Motor neuron (in vitro differentiated cells): ENCODE measurements at places on chromosomes 1 and 21. TPM values are rescaled to one million over a fixed set of nuclear protein-coding genes. Genes with fewer than 3 reads are reported as not detected.
A peak's percentile ranks its signal among the peaks of the same experiment; 100 is the strongest.

DNA sequence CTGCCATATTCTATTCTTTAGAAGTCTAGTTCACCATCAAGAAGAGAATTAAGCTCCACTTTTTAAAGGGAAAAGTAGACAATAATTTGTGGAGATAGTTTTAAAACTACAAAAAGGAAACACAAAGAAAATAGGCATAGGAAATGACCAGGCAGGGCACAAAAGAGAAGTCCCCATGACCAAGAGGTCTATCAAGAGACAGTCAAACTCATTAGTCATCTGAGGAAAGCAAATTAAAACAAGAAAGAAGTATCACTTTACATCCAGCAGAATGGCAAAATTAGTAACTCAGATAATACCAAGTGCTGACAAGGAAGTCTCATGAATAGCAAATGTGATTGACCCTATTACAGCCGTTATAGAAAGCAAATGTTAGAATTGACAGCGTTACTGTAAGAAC is 243.7 kb upstream of the SNX7 start:
- no peak for ATAC-seq

DNA sequence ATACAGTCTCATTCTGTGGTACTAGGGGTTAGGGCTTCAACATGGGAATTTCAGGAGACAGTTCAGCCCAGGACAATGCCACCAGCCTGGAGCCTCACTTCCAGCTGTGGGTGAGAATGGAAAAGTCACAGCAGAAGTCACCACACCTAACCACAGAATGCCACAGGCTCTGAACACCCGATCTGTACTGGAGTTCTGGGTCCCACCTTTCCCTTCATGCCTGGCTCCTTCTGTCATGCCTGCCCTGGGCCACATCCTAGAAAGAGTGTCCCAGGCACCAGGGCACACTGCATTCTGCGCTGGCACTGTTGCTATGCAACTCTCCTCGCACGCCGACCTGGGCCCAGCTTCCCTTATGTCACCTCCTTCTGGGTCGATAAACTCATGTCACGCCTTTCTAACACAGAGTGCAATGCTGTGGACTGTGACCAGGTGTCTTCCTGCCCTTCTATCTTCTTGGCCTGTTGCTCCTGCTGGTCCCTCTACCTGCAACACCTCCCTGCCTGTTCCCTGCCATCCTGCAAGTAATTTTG is 21.2 kb downstream of the RCSD1 start:
- ATAC-seq: no peak

- ATAC-seq: no peak
Observed at GRCh38 chr1:52139817-52140540, 1.9 kb upstream of the ZFYVE9 start.

DNA sequence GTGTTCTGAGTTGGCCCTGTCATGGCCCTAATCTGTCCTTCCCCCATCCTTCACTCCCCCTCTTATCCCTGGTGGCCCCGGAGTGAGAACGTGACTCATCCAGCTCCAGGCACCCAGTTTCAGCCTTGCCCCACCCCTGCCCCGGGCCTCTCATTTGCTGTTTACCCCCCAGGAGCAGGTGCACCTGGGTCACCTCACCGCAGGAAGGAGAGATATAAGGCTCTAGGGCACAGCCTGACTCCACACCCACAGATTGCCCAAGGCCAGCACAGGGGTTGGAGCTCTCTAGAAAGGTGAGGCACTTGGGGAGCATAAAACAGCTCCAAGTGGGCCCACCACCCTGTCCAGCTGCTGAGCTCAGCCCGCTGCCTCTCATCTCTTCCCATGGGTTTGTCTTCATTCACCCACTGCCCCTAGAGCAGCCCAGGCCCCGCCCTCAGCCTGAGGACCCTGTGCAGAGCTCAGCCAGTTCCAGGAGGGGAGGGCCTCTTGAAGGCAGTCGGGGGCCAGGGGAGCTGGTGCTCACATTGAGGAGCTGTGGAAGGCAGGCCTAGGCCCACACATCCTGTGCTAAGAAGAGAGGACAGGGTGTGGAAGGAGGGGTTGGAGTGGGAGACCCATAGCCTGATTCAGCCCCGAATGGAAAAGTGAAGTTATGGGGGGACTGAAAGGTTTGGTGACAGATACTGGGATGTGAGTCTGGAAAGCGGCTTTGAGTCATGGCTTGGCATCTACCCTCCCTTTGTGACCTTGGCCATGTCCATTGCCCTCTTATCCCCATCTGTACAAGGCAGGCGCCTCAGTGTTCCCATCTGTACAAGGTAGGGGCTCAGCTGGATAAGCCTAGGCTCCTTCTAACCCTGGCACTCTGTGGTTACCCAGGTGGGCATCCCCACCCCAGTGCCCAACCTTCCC is 16.1 kb upstream of the GPR37L1 start:
- peak; percentile 4 for ATAC-seq

DNA sequence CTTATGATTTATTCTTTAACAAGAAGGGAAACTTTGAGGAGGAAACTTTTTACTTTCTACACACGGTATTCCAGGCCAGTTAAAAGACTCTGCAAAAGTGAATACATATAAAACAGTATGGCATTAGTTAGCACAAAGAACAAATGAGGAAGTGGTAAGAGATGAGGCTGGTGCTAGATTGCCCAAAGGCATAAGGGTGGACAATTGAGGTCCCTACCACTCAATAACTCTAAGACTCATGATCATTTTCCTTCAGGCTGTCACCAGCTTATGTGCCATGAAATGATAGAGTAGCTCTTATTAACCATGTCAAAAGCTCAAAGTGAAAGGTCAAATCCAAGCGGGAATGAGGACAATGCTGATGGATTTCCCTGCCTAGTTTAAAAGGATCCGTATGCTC is 124.5 kb downstream of the TBX15 start:
- no peak for ATAC-seq

DNA sequence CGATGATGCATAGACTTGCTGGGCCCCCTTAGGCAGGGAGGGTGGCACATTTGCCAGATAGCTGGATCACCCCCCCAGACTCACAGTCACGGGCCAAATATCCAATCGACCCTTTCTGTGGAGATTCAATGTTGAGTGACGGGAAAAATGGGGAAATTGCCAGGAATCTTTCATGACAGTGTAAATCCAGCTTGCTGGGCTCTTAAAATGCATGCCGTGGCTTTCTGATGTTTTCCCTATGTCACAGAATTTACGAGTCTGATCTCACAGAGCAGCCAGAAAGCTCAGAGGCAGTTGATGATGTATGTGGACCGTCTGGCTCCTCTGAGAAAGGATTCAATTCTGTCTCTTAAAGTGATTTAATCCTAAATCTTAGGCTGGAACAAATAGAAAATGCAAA is 150.1 kb upstream of the ZNF644 start:
- ATAC-seq: peak; percentile 62

- ATAC-seq: no peak
Observed at GRCh38 chr1:25148673-25149300, 83.5 kb downstream of the SYF2 start.

- ATAC-seq: no peak
Observed at GRCh38 chr1:95080446-95080845, 7.7 kb upstream of the ALG14 start.

- ATAC-seq: no peak
Observed at GRCh38 chr1:169931795-169932231, 38.1 kb upstream of the SCYL3 start.

GRCh38 chr1:17768651-17769241 is 13.6 kb downstream of the ACTL8 start:
- ATAC-seq: peak; percentile 87

- ATAC-seq: no peak
Observed at GRCh38 chr1:24964811-24965570, 34.9 kb upstream of the RUNX3 start.

DNA sequence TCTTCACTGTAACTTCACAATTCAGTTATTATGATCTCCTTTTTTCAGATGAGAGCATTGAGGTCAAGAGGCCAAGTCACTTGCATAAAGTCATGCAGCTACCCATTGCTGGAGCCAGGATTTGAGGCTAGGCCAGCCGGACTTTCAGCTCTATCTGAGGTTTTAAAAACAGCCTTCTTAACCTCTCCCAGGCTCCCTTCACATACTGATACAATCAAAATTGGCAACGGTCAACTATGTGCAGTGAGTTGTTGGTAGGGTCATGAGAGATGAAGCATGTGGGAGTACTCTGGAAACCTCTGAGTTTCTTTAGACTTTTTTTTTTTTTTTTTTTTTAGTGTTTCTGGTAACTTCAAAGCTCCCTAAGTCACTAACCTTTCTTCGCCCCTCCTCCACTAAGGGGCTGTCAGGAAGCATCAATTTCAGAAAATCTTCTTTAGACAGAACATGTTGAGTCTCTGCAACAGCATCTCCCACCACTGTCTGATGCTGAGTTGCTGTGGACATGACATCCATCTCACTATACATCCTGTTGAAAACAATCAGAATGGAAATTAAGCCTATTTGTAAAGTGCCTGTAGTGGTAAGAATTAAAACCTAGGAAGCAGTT is 201.8 kb downstream of the SIPA1L2 start:
- ATAC-seq: no peak

DNA sequence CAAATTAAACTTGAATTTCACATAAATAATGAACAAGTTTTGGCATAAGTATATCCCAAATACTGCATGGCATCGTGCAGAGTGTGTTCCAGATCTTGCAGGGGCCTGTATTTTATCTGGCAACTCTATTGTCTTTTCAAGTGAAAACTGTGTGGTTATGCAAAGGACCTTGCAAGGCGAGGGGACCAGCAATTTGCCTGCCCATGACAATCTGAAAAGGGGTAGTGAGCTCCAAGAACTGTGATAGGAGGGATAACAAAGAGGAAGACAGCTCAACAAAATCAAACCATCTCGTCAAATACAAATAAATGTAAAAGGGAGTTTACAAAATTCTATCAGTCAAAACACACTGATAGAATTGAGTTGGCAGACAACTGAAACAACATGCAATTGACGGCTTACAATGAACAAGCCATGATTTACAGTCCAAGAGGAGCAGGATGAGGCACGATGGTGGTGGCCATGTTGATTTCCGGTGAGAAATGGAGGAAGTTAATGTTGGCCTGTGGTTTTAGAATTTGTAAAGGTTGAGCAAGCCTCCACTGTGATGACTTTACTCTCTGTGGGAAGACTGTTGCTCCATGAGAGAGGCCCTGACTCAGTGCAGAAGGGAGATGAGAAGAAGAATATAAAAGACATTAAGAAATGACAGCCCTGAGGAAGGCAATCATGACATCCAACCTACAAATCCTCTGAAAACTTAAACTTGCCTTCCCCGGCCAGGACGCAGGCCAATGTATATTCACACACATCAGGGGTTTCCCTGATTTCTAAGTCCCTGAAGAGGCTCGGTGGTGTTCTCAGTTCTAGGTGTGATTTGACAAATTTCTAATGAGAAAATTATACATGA is 132.2 kb downstream of the ADSS2 start:
- ATAC-seq: no peak

DNA sequence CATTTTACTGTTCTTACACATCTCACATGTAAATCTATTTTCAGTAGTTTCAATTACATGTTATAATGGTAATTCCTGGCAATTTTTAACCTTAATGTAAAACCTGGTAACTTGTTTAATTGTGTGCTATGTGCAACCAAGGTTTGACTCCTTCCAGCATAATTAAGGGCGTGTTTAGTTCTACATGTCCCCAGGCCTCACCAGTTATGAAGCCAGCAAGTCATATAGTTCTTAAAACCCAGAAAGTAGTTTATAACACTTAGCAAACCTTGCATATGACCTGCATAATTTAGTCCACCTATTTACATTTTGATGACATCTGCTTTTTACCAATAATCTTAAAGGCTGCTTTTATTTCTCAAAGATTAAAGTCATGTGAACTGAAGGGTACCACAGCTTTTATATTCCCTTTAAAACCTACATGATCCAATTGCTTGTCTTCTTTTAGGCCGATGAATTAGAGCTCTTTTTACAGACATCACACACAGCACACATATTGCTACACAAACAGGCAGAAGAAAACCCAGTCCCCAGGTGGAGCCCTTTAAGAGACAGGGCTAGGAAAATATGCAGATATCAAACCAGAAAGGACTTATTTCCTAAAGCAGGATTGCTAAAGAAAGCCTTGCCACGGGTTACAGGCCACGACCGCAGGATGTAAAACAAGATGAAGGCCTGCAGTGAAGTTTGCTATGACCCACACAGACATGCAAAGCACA is 23.2 kb upstream of the SYCP1 start:
- ATAC-seq: peak; percentile 89

- ATAC-seq: peak; percentile 17
Observed at GRCh38 chr1:241822846-241823245, 25.2 kb upstream of the EXO1 start.

- ATAC-seq: no peak
Observed at GRCh38 chr1:29519788-29520110, 283.4 kb downstream of the PTPRU start.

DNA sequence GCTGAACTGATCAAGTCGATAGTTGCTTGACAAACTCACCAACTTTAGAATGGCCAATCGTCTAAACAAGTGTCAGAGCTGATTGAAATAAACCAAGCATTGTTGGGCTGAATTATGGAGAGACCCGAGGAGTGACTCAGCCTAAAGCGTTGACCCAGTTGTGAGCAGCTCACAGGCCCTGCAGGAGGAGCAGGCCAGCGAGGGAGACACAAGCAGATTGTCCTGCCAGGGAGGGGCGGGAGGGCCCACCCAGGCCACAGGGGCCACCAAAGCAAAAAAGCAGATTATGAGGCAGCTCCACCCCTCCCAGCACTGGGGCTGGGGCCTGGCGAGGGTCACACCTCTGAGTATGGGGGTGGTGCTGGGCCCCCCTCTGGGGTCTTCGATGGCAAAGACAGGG is 10.1 kb upstream of the MATN1 start:
- ATAC-seq: peak; percentile 77

DNA sequence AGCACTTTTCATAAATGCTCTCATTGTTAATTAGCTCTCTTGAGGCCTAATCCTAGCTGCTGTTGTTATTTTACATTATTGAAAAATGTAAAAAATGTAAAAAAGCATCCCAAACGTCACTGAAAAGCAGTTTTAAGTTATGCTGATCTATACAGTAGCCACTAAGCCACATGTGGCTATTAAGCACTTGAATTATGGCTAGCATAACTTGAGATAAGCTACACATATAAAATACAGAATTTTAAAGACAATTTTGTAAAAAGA is 18.4 kb upstream of the DNASE2B start:
- no peak for ATAC-seq

- no peak for ATAC-seq
Observed at GRCh38 chr1:234665975-234666605, 56.1 kb upstream of the IRF2BP2 start.

GRCh38 chr21:35775778-35776544 is 284.4 kb downstream of the SETD4 start:
- ATAC-seq: no peak

DNA sequence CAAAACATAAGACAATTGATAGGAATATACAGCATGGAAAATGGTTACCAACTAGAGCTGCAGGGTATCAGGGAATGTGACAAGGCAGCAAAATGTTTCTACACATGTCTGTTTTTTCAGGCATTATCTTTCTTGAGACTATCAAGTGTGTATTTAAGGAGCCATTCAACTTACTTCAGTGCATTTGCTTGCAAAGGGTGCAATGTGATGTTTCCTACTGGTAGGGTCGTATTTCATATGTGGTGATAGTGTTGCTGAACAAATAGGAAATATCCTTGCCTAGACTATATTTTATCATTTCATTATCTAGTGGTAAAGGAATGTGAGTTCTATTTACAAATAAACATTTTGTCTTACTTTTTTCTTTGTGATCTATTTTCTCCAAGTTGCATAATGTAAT is 42.4 kb downstream of the PTPRC start:
- no peak for ATAC-seq

NT5C1A gene
- not detected in 2 replicates for total RNA-seq

VAMP4 gene
- 16.3 and 19.0 TPM in 2 replicates for total RNA-seq

TDRD5 gene
- total RNA-seq: 0.17 TPM in 1 of 2 replicates, not detected in the other

FCRLA gene
- total RNA-seq: 0.19 TPM in 1 of 2 replicates, not detected in the other

RGS13 gene
- 2.9 TPM in 1 of 2 replicates, not detected in the other for total RNA-seq

ADAM30 gene
- total RNA-seq: 0.43 and 0.44 TPM in 2 replicates
